Activated CD8-positive, alpha-beta T cell treated with anti-CD3 and anti-CD28 coated beads for 36 hours (primary cell): ENCODE measurements at places on chromosomes 16 and 17. TPM values are rescaled to one million over a fixed set of nuclear protein-coding genes. Genes with fewer than 3 reads are reported as not detected.

DNA sequence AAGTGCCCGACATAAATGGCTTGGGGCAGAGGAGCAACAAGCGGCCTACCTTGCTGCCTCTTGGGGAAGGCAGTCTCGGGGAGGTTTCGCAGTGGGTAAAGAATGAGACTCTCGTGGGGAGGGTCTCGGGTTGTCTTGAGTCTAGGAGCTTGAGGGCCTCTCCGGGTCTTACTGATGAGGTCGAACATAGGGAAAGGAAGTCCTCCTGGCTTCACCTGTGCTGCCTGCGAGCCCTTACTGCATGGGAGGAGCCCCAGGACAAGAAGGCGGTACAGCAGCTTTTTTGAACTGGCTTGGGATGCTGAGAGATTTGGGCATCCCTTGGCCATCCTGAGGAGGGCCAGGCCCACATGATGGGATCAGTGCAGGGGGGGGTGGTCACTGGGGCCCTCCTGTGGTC lies 71.4 kb downstream of the SPECC1 start:
- H3K27me3 ChIP-seq = peaks cover 2% of the 10 kb centered on the region
- H3K27ac ChIP-seq = no peak overlapping the region
- H3K4me1 ChIP-seq = peaks cover 11% of the 10 kb centered on the region
- H3K36me3 ChIP-seq = no peaks in the 10 kb centered on the region

DNA sequence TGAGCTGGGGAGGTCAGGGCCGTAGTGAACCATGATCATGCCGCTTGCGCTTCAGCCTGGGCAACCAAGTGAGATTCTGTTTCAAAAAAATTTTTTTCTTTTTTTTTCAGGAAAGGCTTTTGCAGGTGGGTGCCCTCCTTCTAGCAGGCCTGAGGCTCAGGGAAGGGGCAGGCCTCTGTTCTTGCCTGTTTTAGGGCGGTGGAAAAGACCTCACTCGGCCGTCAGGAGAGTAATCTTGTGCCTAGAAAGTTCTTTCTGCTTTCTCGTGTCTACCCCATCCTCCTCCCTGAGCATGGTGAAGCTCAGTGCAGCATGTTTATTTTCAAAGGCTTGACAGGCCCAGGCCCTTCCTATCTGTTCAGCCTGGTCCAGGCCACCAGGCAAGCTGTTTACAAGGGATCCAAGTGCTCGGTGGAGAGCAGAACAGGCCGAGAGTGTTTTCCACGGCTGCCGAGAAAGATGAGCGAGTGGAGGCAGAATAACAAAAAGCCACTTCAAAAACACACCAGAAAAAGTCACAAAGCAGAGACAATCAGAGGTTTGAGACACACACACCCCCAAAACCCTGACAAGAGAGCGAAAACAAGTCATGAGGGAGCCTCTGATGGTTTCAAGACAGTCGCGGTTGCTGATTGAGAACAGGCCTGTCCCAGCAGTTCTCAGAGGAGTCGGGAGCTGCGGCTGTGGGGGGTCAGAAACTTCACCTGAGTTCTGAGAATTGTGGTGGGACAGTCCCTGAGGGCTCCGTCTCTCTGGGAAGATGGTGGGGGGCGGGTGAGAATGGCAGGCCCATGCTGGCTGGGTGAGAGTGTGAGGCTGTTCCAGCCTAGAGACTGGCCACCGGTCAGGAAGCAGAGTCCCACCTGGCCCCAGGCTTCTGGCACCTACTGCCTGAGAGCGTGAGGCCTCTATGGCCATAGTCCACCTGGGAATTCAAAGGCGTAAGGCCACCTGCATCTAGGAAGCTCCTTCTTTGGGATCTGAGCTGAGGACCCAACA lies 37.5 kb upstream of the CCR7 start:
- H3K4me3 ChIP-seq = peak overlapping the region; percentile 65
- peak overlapping the region; percentile 98 for H3K27ac ChIP-seq
- peaks cover 97% of the 10 kb centered on the region for H3K4me1 ChIP-seq
- H3K27me3 ChIP-seq = no peaks in the 10 kb centered on the region
- peak; percentile 92 for DNase-seq
- peaks cover 7% of the 10 kb centered on the region for H3K36me3 ChIP-seq

MT1X gene
- 54.2 TPM for total RNA-seq

- H3K27ac ChIP-seq = peak overlapping the region; percentile 72
- DNase-seq = peak; percentile 95
- peak overlapping the region; percentile 57 for H3K4me3 ChIP-seq
- no peaks in the 10 kb centered on the region for H3K27me3 ChIP-seq
- H3K4me1 ChIP-seq = peaks cover 4% of the 10 kb centered on the region
Measured at GRCh38 chr16:30628628-30629540, 18.7 kb upstream of the ZNF689 start.

DNA sequence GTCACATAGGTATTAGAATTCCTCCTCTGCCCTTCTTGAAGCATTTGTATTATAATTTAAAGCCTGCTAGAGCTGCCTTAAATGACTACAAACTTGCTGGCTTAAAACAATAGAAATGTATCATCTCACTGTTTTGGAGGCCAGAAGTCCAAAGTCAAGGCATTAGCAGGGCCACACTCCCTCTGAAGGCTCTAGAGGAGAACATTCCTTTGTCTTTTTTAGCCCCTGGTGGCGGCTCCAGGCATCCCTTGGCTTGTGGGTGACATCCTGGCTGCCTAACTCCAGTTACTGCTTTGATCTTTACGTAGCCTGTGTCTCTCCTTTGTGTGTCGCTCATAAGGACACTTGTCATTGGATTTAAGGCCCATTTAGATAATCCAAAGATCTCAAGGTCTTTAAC lies 186.6 kb upstream of the SALL1 start:
- no peaks in the 10 kb centered on the region for H3K36me3 ChIP-seq
- no peaks in the 10 kb centered on the region for H3K27me3 ChIP-seq
- no peak for DNase-seq
- no peak overlapping the region for H3K4me3 ChIP-seq
- H3K27ac ChIP-seq = no peak overlapping the region

- no peaks in the 10 kb centered on the region for H3K4me1 ChIP-seq
- no peaks in the 10 kb centered on the region for H3K27me3 ChIP-seq
- H3K27ac ChIP-seq = no peak overlapping the region
- no peaks in the 10 kb centered on the region for H3K36me3 ChIP-seq
- H3K4me3 ChIP-seq = no peak overlapping the region
Measured at GRCh38 chr16:52629296-52629695, 82.4 kb upstream of the TOX3 start.

GRCh38 chr16:67719778-67720144 lies 645 bp upstream of the GFOD2 start:
- peak overlapping the region; percentile 84 for H3K4me3 ChIP-seq
- peaks cover 6% of the 10 kb centered on the region for H3K36me3 ChIP-seq
- H3K27me3 ChIP-seq = no peaks in the 10 kb centered on the region
- peak overlapping the region; percentile 98 for H3K27ac ChIP-seq

DNA sequence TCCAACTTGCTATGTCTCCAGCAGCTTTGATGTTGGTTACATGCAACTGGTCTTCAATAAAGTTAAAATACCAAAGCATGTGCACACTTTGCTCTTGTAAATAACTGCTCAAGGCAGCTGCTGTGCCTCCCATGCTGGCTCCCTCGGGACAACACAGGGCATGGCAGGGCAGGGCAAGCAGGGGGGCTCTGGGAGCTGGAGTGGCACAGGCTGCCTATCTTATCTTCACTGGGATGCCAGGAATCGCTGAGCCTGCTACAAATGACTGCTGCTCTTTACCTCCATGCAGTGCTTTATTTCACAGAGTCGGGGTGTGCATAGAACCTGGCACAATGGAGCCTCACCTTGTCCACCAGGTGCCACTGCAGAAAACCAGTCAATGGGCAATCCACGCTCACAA lies 21.8 kb downstream of the PEMT start:
- H3K36me3 ChIP-seq = peaks cover 2% of the 10 kb centered on the region
- no peak overlapping the region for H3K4me3 ChIP-seq
- H3K27ac ChIP-seq = no peak overlapping the region
- H3K27me3 ChIP-seq = no peaks in the 10 kb centered on the region
- no peaks in the 10 kb centered on the region for H3K4me1 ChIP-seq

PRKCA gene
- total RNA-seq = 87.9 TPM

CCL16 gene
- not detected for total RNA-seq

CD300LB gene
- total RNA-seq = not detected

- H3K4me3 ChIP-seq = no peak overlapping the region
- no peak for DNase-seq
- no peaks in the 10 kb centered on the region for H3K27me3 ChIP-seq
- H3K27ac ChIP-seq = no peak overlapping the region
Measured at GRCh38 chr16:85083051-85083639, 29.1 kb downstream of the CIBAR2 start.

DNA sequence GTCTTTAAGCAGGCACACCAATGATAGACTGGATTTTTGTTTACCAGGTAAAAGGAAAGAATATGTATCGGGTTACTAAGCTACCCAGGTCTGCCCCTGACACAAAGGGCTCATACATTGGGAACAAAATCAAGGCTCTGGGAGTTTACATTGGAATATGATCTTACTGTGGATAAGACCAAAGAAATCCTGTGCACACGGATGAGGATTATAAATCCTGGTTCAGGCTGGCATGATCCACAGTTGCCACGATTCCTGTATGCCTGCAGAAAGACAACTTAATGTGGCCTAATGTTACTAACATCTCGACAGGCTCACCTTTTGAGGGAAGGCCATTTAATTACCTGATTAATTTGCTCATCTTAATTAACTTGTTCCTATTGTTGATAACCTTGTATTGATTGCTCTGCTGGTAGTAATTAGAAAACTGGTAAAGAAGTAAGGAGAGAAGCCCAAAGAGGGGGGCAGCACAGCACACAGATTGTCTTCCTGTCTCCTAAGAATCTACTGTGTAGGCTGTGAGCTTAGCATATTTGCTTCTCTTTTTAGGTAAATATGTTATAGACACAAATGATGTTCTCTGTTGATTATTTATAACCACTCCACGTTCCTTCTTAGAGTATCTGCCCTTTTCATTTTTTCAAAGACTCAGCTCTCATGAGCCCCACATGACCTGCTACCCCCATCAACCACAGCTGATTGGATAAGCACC lies 51.0 kb upstream of the TOX3 start:
- no peak overlapping the region for H3K27ac ChIP-seq
- no peaks in the 10 kb centered on the region for H3K36me3 ChIP-seq
- DNase-seq = no peak
- H3K4me1 ChIP-seq = no peaks in the 10 kb centered on the region
- peaks cover 1% of the 10 kb centered on the region for H3K27me3 ChIP-seq
- H3K4me3 ChIP-seq = no peak overlapping the region

DNA sequence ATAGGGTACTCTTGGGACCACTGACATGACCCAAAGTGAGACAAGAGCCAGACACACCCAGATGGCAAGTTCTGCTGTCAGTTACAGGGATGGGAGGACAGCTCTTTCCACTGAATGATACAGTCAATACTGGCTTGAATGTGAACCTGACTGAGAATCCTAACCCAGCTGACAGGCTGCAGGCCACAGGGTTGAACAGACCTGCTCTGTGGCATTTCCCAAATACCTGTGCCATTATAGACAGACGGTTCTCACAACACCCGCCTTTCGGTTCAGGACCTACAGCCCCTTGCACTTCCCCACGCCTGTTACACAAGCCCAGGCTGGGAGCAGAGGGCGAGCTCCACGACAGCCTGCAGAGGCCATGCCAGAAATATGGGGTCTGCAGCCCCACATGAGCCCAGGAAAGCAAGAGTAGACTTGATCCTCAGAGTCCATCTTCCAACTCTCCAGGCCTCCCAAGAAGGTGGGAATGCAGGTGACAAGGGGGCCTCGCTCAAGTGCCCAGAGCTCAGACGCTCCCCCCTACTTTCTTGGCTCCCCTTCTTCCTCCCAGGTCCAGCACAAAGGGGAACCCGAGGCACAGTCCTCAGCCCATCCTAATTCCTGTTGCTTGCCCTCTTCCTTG lies 314.3 kb downstream of the SOX9 start:
- peaks cover 2% of the 10 kb centered on the region for H3K27me3 ChIP-seq
- no peaks in the 10 kb centered on the region for H3K4me1 ChIP-seq
- DNase-seq = no peak
- no peak overlapping the region for H3K27ac ChIP-seq
- H3K4me3 ChIP-seq = no peak overlapping the region
- no peaks in the 10 kb centered on the region for H3K36me3 ChIP-seq

- H3K27me3 ChIP-seq = no peaks in the 10 kb centered on the region
- peaks cover 10% of the 10 kb centered on the region for H3K36me3 ChIP-seq
- no peak overlapping the region for H3K4me3 ChIP-seq
- H3K4me1 ChIP-seq = peaks cover 7% of the 10 kb centered on the region
- H3K27ac ChIP-seq = peak overlapping the region; percentile 14
Measured at GRCh38 chr17:80631142-80632045, 86.8 kb downstream of the RPTOR start.

GRCh38 chr17:42142371-42142896 lies 12.4 kb downstream of the RAB5C start:
- H3K4me3 ChIP-seq = no peak overlapping the region
- no peak for DNase-seq
- H3K27ac ChIP-seq = no peak overlapping the region
- peaks cover 10% of the 10 kb centered on the region for H3K36me3 ChIP-seq
- H3K27me3 ChIP-seq = no peaks in the 10 kb centered on the region

RHBDL1 gene
- total RNA-seq = 0.79 TPM

NPB gene
- total RNA-seq = not detected

DNA sequence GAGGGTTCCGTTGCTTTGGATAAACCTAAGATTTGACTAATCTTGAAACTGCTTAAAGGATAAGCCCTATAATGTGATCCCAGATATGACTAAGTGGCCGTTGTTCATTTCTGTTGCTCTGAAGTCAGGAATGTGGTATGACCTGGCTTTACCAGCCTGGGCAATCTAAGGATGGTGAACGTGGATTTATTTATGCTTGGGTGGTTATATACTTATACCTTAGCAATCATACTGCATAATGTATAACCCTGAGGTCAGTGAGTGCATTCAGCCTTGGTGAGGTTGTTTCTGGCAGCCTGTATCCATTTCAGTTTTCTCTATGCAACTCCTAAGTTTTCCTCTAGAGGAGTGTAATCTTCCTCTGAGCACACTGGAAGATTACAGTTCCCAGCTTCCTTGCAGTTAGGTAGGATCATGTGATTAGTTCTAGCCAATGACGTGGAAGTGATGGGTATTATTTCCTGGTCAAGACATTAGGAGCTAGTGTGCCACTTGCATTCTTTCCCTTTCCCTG lies 41.9 kb downstream of the FTO start:
- no peaks in the 10 kb centered on the region for H3K27me3 ChIP-seq
- DNase-seq = no peak
- no peak overlapping the region for H3K4me3 ChIP-seq
- peaks cover 34% of the 10 kb centered on the region for H3K4me1 ChIP-seq
- peaks cover 2% of the 10 kb centered on the region for H3K36me3 ChIP-seq
- no peak overlapping the region for H3K27ac ChIP-seq

KREMEN2 gene
- total RNA-seq = not detected

GRCh38 chr17:44095647-44096496 lies 25.3 kb downstream of the G6PC3 start:
- peaks cover 13% of the 10 kb centered on the region for H3K4me1 ChIP-seq
- no peaks in the 10 kb centered on the region for H3K27me3 ChIP-seq
- H3K36me3 ChIP-seq = no peaks in the 10 kb centered on the region
- peak overlapping the region; percentile 57 for H3K27ac ChIP-seq

G6PC1 gene
- total RNA-seq = not detected

- no peak overlapping the region for H3K27ac ChIP-seq
- no peak for DNase-seq
- peaks cover 4% of the 10 kb centered on the region for H3K4me1 ChIP-seq
- H3K27me3 ChIP-seq = peaks cover 4% of the 10 kb centered on the region
Measured at GRCh38 chr16:52929478-52930400, 123.0 kb downstream of the CHD9NB start.

SLC6A2 gene
- not detected for total RNA-seq
